Activated CD4-positive, alpha-beta T cell treated with anti-CD3 and anti-CD28 coated beads, Interleukin-2, amount 50 U/mL, for 16 hours (primary cell): ENCODE measurements at places on chromosomes 5 and 9.

DNA sequence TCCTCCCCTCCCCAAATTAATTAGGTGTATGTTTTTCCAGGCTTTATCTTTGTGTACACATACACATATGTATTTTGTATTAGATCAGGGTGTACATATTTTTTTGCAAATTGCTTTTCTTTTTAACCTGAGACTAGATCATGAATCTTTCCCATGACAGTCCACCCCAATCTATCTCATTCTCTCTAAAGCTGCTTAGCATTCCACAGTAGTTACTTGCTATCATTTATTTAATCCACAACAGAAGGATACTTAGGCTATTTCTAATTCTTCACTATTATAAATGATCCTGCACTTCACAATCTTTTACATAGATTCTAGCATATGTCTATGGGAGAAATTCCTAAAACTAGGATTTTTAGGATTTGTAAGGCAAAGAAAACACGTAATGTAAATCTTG, 43.9 kb downstream of the SH3RF2 start:
- no peak for DNase-seq

DNA sequence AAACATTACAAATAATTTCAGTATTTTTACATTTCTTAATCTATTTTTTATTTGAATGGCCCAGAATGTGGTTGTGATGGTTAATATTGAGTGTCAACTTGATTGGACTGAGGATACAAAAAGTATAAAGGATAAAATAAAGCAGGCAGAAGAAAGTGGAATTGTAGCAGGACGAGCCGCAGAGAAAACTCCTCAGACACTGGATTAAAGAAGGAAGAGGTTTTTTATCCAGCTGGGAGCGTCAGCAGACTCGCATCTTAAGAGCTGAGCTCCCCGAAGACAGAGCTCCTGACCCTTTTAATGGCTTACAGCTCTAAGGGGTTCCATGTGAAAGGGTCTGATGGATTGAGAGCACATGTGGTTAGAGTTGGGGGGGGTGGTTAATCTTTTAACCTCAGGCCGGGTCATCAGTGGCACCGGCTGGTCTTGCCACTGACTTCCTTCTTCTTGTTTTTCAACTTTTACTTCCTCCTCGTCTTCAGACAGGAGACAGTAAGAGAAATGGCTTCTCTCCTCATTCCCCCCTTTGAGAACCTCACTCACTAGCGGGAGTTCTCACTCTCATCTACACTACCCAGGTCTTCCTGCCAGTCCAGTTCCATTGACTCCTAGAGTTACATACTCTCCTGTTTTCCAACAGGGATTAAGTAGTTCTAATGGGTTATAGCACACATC, 80.0 kb downstream of the TMEM161B start:
- no peak for DNase-seq

GRCh38 chr5:126516133-126516532, 78.9 kb downstream of the ALDH7A1 start:
- DNase-seq, result no peak

DNA sequence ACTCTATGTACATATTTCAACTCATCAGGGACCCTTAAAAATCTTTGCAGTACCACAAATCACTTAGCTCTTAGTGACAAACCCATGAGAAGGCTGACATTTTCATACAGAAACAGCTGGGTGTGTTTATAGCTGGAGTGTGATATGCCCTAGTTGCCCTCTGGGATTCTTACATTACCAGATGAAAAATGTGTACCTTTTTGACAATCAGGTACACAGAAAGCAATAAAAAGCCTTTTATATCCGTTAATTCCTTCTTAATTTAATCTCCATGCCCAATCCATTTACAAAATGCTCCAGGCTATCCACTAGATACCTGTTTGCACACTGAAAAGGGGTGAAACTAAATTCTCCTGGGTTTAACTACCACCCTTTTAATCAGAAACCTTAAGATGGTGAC, 222.9 kb downstream of the KIAA0825 start:
- DNase-seq, result no peak
